ENCODE measurements at places on chromosomes 3 and 15. TPM values are rescaled to one million over a fixed set of nuclear protein-coding genes. Genes with fewer than 3 reads are reported as not detected.

CDHR4 gene
- total RNA-seq = not detected

- DNase-seq = no peak
Observed at GRCh38 chr3:68866157-68866556, 66.2 kb downstream of the TAFA4 start.

GRCh38 chr3:123559040-123559861, 25.6 kb downstream of the HACD2 start:
- DNase-seq = no peak

MRPS22 gene
- 57.2 TPM for total RNA-seq

DNA sequence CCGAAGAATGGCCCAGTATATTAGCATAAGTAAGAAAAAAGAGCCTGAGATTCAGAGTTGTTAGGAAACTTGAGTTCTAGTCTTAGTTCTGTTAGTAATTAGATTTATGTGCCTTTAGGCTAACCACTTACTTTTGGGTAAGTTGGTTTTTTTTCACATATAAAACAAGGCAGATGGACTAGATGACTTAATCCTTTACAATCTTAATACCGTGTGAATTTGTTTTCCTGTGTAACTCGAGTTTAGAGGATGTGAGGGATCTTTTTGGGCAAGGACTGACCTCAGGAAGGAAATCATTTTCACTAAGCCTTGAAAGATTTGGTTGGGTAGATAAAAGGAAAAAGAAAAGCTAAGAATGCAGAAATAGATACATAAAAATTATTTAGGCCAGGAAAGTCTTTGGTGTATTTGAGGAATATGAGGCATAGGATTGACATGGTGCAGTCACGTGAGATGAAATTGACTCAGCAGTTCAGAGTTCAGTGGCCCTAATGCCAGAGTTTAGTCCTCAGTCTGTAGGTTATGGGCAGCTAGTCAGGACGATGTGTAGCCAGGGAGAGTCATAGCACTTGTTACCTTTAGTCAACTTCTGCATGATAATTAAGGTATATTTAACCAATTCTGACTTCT, 34.6 kb downstream of the PAK2 start:
- DNase-seq = no peak

DNA sequence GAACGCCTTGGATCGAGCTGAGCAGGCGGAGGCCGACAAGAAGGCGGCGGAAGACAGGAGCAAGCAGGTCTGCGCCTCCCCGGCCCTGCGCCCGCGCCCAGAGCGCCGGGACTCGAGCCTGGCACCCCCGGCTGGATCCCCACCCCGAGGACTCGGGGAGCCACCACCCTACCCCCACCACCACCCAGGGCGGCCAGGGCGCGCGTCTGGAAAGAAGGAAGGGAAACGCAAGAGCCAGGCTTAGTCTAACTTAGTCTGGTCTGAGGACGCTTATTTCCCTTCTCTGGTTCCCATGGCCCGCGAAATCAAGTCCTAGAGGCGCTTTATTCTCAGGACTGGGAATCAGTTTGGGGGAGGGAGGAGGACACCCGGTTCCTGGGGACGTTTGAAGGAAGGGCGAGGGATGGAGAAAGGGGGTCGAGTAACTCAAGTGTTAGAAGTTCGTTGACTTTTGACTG, 359 bp downstream of the TPM1 start:
- peak; percentile 29 for DNase-seq

GRCh38 chr3:194606163-194606562, 27.1 kb downstream of the TMEM44 start:
- DNase-seq = no peak

DNA sequence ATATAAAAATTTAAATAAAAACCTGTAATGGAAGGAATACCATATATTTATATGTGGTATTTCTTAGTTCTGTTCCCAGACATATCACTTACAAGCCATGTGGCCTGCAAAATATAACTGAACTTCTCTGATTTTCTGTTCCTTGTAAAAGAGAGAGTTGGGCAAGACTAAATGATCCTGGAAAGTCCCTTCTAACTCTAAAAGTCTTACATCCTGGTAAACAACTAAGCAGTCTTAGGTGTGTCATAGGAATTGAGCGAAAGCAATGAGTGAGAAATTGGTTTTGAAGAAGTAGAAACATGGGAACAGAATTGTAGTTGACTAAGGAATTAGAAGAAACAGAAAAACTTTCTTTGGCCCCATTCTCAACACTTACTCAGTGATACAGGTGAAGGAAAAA, 25.3 kb upstream of the IL20RB start:
- no peak for DNase-seq

TF gene
- total RNA-seq = 31.8 TPM

RTP1 gene
- total RNA-seq = not detected

NISCH gene
- total RNA-seq = 45.9 TPM

DPPA2 gene
- total RNA-seq = not detected

IL5RA gene
- total RNA-seq = 0.81 TPM

SLC22A13 gene
- total RNA-seq = 0.21 TPM

SCN5A gene
- total RNA-seq = 191 TPM

DNA sequence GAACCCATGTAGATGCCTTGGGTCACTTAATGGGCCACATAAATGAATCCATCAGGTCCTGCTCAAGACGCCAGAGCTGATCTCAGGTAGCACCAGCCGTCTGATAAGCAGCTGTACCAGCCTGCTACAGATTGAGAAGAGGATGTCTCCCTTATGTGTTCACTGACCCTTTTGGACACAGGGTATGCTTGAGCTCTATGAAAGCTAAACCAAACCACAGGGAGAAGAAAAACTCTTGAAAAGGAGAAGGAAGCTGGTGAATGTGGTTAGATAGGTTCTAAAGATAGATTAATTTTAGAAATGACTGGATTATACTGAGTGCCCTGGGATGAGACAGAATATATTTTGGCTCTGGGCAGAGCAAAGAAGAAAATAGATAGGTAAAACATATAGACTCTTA, 187.5 kb downstream of the SPATA16 start:
- no peak for DNase-seq

DNA sequence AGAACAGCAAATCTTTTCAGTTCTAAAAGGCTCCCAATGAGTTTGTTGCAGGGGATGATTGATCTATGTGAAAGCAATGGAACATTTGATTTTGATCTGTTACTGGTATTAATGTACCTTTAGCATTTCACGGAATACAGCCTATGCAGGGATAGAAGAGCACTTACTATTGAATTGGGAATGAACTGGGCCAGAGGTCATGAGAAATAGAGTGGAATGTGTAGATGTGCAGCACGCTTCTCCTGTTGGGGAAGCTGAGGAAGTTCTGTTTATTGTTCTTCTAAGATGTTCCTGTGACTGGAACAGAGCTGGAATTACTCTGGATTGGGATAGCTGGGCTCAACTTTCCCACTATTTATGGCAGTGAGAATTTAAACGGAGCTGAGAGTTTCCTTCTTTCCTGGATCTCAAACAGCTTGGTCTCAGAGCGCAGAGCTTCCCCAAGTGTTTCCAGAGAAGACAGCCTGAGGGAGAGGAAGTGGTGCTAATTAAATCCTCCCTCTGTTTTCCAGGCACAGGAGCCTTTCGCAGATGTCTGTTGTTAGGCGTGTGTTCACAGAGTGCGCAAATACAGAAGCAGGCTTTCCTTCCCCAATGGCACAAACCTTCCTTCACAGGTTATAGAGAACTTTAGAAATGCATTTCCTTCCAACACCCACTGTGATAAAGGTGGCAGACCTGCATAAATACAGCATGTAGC, 32.5 kb downstream of the TPRG1 start:
- DNase-seq = no peak

DNA sequence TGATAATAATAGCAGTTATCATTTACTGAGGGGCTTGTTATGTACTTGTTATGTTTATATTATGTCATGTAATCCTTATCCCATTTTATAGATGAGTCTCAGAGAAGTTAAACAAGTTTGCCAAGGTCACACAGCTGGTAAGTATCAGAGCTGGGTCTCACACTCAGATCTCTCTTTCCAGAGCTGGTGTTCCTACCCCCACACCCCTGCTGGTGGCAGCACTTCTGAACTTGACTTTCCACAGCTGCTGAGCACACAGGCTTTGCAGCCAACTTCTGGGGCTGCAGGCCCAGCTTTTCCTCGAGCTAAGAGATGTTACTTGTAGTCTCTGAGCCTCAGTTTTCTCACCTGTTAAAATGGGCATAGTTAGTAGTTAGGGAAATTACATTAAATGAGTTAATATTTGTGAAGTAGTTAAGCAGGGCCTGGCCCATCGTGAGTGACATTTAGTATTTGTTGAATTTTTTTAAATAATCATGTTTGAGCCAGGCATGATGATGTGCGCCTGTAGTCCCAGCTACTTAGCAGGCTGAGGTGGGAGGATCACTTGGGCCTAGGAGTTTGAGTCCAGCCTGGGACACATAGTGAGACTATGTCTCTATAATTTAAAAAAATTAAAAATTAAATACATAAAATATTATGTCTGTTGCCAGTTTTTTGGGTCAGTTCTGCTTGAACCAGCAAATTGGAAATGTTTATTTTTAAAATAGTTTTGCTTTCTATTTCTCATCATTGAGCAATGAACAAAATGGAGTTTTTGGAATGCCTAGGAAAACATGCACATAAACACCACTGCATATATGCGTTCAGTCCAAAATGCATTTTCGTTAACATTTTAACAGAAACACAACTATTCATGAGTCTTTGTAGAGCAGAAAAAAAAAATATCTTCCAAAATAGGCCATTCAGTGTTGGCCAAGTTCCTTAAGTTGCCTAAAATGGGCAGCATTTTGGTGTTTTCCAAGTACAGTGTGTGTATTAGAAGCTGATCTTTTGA, 87.3 kb downstream of the SMAD6 start:
- peak; percentile 62 for DNase-seq

DNA sequence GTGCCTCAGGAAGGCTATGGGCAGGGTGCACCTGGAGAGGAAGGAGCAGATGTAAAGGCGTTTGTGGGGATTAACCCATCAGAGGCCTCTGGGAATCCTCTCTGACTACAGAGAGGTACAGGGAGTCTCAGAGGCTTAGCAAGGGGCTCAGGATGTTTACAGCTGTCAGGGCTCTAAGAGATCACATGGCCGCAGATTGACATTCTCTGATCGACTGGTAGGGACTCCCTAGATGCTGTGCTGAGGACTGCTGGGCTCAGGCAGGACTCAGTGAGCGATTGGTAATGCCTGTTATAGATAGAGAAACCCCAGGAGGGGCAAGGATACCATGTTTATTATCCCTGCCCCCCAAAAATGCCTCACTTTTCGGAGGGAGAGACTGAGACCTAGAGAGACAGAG, 103.5 kb downstream of the CORO2B start:
- no peak for DNase-seq

DNA sequence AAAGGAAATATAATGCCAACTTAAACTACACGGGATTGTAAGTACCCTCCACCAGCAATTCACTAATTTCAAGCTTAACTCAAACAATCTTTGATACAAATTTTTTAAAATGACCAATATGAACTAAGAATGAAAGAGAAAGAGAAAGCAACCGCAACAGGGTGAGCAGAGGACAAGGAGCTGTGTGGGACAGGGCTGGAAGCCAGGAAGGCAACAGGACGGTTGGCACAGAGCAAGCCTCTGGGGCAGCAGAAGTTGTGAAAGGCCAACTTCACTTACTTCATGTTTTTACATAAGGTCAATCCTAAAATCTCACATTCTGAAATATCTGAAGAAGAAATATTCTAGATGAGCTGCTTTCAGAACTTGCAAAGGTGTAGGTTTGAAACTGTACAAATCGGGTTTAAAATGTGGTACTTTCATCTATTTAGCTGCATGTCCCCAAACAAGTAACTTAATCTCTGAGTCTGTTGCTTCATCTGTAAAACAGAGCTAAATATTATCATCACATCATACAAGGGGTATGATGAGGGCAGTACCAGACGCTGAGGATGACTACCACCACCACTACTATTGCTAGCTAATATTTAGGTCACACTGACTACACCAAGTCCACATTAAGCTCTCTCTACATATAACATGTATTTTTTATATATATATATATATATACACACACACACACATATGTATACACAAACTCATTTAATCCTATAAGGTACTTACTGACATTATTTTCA, 101.7 kb downstream of the IGSF11 start:
- peak; percentile 49 for DNase-seq

DNA sequence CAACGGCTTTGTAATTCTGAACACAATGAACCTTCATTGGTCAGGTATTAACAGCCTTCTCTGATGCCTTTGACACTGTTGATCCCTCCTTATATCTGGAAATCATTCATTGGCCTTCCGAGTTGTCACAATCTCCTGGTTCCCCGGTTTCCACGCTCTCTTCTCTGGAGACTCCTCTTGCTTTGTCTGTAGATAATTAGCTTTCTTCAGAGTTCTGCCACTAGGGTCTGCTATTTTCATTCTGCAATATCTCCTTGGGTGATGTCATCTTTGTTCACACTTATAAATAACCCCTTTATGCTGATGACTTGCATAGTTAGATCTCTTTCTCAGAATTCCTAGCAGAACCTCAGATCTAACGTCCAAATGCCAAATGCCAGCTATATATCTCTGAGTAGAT, 583.8 kb upstream of the ZNF717 start:
- no peak for DNase-seq

DNA sequence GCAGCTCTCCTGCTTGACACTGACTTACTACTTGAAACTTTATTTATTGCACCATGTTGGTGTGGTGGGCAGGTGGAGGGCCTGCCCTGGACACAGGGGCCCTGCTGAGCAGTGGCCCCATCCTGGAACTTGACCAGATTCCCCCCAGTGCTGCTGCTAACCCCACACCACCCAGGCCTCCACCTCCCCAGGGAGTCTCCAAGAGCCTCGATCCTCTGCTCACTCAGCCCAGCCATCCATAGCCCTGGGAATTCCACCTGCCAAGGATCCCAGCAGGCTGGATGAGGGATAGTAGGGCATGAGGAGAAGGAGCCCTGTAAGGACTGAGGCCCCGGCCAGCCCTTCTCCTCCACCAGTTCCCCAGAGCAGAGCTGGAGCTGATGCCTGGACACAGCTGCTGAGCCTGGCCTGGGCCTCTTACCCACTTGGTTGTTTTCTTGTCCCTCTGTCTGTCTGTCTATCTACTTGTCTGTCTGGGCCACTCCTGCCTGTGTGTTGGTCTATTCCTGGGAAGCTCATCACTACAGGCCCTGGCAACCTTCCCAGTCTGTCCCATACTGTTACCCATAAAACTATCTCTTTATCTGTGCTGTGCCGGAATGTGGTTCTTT, 2.8 kb downstream of the CHAC1 start:
- DNase-seq = no peak

GRCh38 chr15:77064063-77064462, 6.8 kb downstream of the TSPAN3 start:
- DNase-seq = no peak
